ENCODE measurements at places on chromosomes 12 and 14. TPM values are rescaled to one million over a fixed set of nuclear protein-coding genes. Genes with fewer than 3 reads are reported as not detected.
A peak's percentile ranks its signal among the peaks of the same experiment; 100 is the strongest.

The DYNC1H1 gene
- total RNA-seq: 995 TPM

The CLEC4A gene
- not detected for total RNA-seq

The RAB2B gene
- 29.1 TPM for total RNA-seq

The TOMM20L gene
- total RNA-seq: not detected

The CPNE6 gene
- total RNA-seq: not detected

The HSPB8 gene
- 31.5 TPM for total RNA-seq

The ACYP1 gene
- 8.2 TPM for total RNA-seq

The SLC6A12 gene
- 0.70 TPM for total RNA-seq

The EML5 gene
- not detected for total RNA-seq

- no peak for DNase-seq
Observed at GRCh38 chr14:94213741-94214140, 39.6 kb downstream of the PPP4R4 start.

GRCh38 chr12:118377021-118377883, 897 bp downstream of the SUDS3 start:
- no peak for DNase-seq

DNA sequence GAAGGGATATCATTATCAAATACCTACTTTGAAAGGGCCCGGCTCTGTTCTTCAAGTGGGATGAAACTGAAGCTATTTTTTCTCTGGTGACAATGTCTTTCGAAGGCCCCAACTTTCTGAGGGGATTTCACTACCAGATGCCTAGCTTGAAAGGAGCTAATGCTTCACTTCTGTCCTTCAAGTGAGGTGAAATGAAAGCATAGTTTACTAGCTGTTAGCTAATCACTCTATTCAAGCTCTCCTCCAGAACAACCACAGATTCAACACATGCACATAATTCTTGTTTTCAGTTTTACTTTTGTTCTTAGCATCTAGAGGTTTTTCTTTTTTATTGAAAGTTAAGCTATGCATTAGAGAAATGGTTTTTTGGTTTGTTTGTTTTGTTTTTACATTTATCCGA, 571.4 kb downstream of the NOVA1 start:
- no peak for DNase-seq

DNA sequence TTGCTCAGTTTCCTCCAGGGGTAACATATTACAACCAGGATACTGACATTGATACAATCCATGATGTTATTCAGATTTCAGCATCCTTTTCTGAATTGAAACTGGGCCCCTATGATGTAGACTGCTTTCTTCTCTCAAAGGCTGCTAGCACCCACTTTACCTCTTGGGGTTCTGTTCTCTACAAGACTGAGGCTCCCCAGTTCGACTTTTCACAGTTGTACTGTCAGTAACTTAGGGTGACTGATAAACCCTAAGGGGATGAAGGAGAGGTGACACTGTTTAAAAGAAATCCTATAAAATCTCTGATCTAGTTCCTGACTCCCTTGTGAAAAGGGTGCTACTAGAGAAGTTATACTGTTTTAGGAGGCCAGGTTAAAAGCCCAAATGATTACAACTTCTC, 818 bp downstream of the VPS33A start:
- no peak for DNase-seq

DNA sequence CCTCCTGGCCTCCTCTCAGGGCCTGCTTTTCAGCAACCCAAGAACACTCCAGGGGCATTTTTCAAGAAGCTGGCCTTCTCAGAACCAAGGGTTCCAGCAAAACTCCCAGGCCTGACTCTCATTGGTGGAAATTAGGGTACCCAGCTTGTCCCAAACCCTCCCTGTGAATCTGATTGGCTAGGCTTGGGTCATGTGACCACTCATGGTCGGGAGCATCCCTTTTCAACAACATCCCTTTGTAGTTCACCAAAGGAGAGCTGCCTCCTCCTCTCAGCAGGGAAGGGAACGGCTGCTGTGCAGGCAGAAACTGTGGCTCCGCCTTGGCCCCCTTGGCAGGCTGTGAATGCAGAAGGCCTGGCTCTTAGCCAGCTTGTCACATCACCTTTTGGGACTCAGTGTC, 94.5 kb downstream of the AACS start:
- no peak for DNase-seq

DNA sequence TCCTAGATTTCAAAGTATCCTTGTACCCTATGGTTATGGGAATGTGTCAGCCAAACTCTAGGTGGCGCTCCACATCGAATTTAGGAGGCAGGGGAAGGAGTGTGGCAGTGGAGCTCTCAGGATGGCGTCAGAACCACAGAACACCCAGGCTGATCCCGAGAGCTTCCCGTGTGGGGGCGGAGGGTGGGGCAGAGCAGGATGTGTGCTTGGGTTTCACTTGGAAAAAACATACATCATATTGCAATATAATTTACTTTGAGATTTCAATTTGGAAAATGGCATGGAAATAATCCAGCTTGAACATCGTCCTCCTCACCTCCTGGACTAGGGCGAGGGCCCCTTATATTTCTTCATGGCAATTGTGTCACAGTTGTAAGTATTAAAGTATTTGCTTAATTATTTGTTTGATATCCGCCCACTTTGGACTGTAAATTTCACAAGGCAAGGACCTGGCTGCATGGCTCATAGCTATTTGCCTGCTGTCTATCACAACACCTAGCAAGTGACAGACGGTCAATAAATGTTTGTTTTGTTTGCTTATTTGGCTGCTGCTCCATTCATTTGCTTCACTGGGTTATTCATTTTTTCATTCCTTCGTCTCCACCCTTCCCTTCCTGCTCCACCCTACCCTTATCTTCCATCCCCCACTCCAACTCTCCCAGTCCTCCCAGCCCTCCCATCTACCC, 221.5 kb upstream of the HMGA2 start:
- peak; percentile 84 for DNase-seq

- no peak for DNase-seq
Observed at GRCh38 chr12:117972301-117972700, 3.5 kb upstream of the KSR2 start.

- no peak for DNase-seq
Observed at GRCh38 chr14:50380455-50380854, 16.2 kb downstream of the CDKL1 start.

DNA sequence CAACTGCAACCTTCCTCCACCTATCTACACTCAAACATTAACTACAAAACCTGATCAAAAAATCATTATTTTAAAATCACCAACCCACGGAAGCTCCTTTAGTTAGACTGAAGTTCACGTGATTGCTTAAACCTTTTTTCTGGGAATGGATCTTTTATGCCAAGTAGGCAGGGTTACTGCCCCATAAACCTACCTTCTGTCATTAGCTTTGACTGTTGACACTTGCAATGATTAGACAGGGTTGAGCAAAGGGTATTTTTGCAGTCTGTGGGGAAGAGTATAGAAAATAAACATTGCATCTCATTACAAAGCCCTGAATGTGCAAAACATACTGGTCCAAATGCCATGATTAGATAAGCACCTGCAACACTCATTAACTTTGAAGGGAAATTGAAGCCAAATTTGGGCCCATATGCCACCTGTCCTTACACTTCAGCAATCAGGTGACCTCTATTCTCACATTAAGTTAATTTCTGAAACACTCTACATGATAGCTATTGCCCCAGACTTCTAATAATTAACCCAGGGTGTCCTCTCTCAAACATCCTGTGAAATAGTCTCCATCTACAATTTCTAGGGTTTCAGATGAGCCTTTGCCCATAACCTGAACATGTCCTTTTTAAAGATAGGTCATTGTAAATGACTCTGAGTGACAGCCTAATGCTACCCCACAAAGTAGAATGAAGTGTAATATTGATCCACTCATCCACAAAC, 156.0 kb upstream of the PLEKHG7 start:
- no peak for DNase-seq

- DNase-seq: no peak
Observed at GRCh38 chr14:43410631-43411030, 1096.5 kb downstream of the FSCB start.

- no peak for DNase-seq
Observed at GRCh38 chr14:75344411-75344810, 65.8 kb downstream of the FOS start.

- DNase-seq: no peak
Observed at GRCh38 chr12:122870867-122871664, 24.9 kb downstream of the VPS37B start.

- no peak for DNase-seq
Observed at GRCh38 chr12:45425426-45425825, 209.5 kb downstream of the ANO6 start.

DNA sequence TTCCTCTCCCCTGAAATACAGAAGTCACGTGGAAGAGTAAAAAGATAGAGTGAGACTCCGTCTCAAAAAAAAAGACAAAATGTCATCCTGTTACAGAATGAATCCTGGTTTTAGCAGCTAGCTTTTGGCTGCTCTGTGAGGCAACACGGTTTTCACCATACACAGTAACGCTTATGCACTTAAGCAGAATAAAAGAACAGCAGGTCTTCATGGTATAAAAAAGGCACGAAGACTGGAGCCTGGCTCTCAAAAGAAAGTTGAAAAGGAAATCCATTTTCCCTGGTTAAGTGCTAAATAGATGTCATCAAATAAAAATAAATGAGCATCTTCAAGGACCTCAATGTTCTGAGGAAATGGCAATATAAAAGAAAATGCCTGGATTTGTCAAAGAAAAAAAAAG, 444.1 kb downstream of the IPO8 start:
- DNase-seq: no peak

GRCh38 chr12:85951823-85952222, 77.7 kb downstream of the NTS start:
- DNase-seq: no peak

DNA sequence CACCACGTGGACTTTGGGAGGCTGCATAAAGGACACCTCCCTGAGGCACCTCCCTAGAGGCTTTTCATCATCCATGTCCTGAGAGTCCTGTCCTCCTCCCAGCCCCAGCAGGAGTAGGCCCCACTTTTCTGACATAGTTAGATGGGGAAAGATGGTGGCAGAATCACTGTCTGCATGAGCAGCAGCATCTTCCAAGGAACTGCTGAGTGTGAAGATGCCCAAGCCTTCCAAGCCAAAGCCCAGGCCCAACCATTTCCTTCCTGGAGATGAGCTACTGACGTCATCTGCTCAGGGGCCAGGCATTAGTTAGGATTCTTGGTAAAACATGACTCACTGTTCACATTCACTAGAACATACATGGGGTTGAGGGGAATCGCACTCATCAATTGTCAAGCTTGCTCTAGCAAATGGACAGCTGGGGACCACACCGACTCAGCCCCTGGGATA, 37.3 kb downstream of the VDR start:
- peak; percentile 58 for DNase-seq

GRCh38 chr14:94575730-94576585, 5.3 kb upstream of the SERPINA5 start:
- DNase-seq: no peak

All from glomerular endothelial cell (primary cell).